CD8-positive, alpha-beta memory T cell (primary cell): ENCODE measurements at places on chromosomes 6 and 20. TPM values are rescaled to one million over a fixed set of nuclear protein-coding genes. Genes with fewer than 3 reads are reported as not detected.

- H3K27me3 ChIP-seq = no peaks in the 10 kb centered on the region
- no peaks in the 10 kb centered on the region for H3K36me3 ChIP-seq
- H3K27ac ChIP-seq = no peak overlapping the region
- no peak overlapping the region for H3K4me3 ChIP-seq
These were observed 96.9 kb downstream of the PHACTR3 start for GRCh38 chr20:59701236-59701635.

GRCh38 chr6:108831104-108831503, 17.1 kb upstream of the ARMC2 start:
- no peaks in the 10 kb centered on the region for H3K36me3 ChIP-seq
- no peaks in the 10 kb centered on the region for H3K27me3 ChIP-seq
- no peak overlapping the region for H3K4me3 ChIP-seq
- no peak overlapping the region for H3K27ac ChIP-seq

DNA sequence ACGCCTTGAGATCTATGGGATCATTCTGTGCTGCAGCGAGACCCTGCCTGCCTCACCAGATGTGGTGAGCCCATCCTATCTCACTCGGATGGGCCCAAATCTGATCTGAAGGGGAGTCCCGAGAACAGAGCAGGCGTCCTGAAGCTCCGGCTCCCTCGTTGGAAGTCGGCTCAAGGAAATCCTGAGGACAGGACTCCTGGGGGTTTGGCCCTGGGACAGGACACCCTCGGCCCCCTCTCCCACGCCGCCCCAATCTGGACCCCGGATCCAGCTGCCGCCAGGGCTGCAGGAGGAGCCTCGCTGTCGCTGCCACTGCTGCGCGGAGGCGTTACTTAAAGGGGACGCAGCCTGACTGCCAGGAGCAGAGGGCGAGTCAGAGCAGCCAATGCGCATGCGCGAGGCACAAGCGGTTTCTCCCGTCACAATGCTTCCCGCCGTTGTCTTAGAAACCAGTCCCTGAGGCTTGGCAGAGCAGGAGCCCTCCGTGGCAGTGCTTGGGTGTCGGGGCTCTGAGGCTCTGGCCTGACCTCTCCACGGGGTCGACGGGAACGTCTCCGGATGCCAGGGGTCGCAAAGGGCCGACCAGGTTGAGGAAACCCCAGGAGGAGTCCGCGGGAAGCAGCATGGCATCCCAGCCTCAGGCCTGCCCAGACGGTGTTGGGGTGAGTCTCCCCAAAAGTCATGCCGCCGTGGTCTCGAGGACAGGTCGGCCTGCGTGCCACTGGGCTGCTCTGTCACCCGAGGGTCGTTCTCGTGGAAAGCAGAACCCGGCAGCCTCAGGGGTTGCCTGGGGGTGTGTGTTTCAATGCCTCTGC, 1567.8 kb upstream of the DEFB115 start:
- H3K27ac ChIP-seq = no peak overlapping the region
- H3K4me1 ChIP-seq = no peaks in the 10 kb centered on the region
- H3K36me3 ChIP-seq = no peaks in the 10 kb centered on the region
- DNase-seq = no peak
- H3K4me3 ChIP-seq = no peak overlapping the region

DNA sequence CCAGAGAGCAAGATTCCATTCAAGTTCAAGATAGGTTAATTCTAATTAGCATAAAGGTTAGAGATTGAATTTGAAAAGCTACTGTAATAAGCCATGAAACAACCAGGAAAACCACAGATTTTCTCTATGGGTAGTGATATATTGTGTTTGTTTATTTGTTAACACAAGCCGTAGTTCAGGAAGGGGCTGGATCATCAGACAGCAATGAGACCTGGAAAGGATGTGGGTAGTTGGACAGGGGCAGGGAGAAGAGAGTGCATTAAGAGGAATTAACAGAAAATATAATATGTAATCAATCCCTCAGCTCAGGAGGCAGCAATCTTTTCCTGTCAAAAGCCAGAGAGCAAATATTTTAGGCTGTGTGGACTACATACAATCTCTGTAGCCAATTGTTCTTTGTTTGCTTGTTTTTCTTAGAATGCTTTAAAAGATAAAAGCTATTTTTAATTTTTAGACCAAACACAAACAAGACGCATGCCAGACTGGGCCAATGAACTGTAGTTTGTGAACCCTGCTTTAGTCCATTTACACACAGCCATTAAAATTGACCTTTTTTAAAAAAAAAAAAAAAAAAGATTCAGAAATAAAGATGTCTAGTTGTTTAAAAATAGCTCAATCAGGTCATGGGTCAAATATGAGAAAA, 398.7 kb upstream of the MARCKS start:
- no peak overlapping the region for H3K27ac ChIP-seq
- DNase-seq = no peak
- no peaks in the 10 kb centered on the region for H3K27me3 ChIP-seq
- no peaks in the 10 kb centered on the region for H3K4me1 ChIP-seq
- H3K4me3 ChIP-seq = no peak overlapping the region

DNA sequence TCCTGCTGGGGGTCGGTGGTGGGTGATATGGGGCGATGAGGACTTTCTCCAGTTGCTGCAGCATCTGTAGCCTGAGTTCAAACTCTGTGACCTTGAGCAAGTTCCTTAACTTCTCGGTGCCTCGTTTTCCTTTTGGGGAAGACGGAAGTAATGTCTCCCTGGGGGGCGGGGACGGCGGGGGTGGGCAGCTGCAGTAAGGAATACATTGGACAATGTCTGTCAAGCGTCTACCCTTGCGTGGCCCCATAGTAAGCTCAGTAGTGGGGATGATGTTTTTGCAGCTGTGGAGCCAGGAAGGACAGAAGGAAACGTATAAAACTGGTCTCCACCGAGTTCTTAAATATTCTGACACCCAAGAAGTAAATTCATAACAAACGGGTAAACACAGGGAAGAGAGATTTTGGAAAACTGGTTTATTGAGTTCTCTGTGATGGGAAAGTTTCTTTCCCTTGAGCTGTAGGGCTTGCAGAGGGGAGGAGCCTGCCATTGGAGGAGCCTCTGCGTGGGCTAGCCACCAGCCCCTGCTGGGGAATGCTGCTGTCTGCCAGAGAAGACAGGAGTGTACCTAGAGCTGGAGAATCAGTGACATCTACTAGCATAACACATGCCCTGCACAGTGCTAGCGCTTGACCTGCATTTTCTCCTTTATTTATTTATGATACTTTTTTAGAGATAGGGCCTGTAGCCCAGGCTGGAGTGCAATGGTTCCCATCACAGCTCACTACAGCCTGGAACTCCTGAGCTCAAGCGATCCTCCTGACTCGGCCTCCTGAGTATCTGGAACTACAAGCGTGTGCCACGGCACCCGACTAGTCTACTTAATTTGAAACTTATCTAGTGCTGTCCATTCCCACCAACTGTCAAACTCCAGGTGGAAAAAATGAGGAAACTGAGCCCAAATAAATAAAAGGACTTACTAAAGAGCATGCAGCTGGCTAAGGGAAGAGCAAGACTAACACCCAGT, 1.2 kb upstream of the ACSS1 start:
- H3K36me3 ChIP-seq = peaks cover 9% of the 10 kb centered on the region
- H3K27ac ChIP-seq = peak overlapping the region; percentile 86
- no peak for DNase-seq
- no peaks in the 10 kb centered on the region for H3K27me3 ChIP-seq

- no peak for DNase-seq
- no peaks in the 10 kb centered on the region for H3K36me3 ChIP-seq
- H3K4me1 ChIP-seq = no peaks in the 10 kb centered on the region
These were observed 67.6 kb downstream of the NUDT3 start for GRCh38 chr6:34324738-34325444.

GRCh38 chr6:142014515-142014914, 118.2 kb upstream of the GJE1 start:
- no peaks in the 10 kb centered on the region for H3K4me1 ChIP-seq
- no peak for DNase-seq
- no peaks in the 10 kb centered on the region for H3K36me3 ChIP-seq
- H3K27ac ChIP-seq = no peak overlapping the region

DNA sequence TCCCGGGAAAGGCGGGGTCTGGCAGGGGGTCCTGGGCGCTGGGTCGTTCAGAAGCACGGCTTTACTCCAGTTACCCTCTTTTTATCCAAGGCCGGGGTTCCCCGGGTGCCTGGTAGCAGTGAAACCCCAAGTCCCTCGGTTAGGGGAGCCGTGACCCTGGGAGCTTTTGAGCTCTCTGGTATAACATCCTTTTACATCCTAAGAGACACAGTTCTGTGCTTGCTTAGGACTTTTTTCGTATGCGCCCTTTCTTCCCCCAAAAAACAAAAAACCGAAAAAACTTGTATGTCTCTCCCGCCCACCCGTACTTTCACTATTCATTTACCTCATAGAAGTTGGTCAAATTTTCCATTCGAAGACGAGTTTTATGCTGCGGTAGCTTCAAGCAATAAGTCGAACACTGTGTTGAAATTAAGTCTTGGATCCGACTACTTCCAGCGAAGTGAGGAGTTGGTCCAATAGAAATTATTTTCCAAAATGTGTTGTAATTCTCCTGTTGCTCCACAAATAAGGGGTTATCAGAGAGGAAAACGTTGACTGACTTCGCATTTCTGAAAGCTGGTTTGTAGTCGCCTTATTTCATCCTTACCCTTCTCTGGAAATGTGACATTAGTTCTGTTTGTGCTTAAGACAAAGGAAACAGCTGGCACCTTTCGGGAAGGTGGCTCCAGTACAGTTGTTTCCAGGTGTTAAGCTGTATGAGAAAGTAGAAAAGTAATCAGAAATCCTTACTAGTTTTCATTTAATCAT, 816 bp upstream of the MAN1A1 start:
- H3K27me3 ChIP-seq = no peaks in the 10 kb centered on the region
- peak overlapping the region; percentile 85 for H3K27ac ChIP-seq
- no peaks in the 10 kb centered on the region for H3K36me3 ChIP-seq
- H3K4me3 ChIP-seq = peak overlapping the region; percentile 78
- H3K4me1 ChIP-seq = peaks cover 12% of the 10 kb centered on the region

- H3K4me3 ChIP-seq = no peak overlapping the region
- H3K36me3 ChIP-seq = peaks cover 37% of the 10 kb centered on the region
- DNase-seq = no peak
- peaks cover 26% of the 10 kb centered on the region for H3K4me1 ChIP-seq
These were observed 49.9 kb downstream of the PTPN1 start for GRCh38 chr20:50559856-50560638.

- H3K27me3 ChIP-seq = no peaks in the 10 kb centered on the region
- no peaks in the 10 kb centered on the region for H3K36me3 ChIP-seq
- no peak overlapping the region for H3K27ac ChIP-seq
- DNase-seq = no peak
These were observed 12.2 kb downstream of the TTLL2 start for GRCh38 chr6:167336844-167337630.

GRCh38 chr6:90500458-90500857, 86.4 kb downstream of the MAP3K7 start:
- DNase-seq = no peak
- H3K4me1 ChIP-seq = no peaks in the 10 kb centered on the region
- H3K27me3 ChIP-seq = no peaks in the 10 kb centered on the region
- no peak overlapping the region for H3K27ac ChIP-seq
- no peaks in the 10 kb centered on the region for H3K36me3 ChIP-seq

DNA sequence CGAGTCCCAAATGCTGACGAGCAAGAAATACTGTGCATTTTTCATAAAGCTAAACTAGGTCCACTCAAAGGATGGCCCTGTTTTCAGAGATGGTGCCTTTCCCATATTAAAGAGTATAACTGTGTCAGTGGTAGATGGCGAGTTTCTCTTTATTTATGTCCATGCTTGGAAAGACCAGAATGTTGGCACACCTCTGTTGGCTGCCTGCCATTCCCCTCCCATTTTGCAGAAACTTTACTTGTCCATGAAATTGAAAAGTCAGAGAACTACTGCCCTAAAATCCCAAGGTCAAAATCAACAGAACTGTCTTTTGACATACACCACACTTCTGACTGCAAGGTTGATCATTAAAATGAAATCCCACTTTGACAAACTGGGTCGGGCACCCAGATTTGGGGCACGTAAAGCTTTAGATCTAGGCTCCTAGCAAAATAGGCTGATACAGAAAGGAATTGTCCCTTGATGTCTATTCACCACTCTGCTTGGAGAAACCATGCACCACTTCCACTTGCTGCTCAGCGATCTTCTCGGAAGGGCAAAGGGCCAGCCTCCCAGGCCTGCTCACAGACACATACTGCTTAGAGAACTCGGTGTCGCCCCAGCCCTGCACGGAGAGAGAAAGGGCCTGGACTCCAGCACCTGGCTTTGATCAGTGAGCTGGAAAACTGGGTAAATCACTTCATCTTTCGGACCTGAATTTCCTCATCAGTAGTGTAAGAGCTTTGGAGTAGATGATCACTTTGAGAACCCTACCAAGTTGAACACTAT, 130.0 kb downstream of the AGPAT4 start:
- H3K4me3 ChIP-seq = no peak overlapping the region
- H3K27ac ChIP-seq = no peak overlapping the region
- no peak for DNase-seq
- H3K27me3 ChIP-seq = no peaks in the 10 kb centered on the region
- no peaks in the 10 kb centered on the region for H3K4me1 ChIP-seq

Gene SCGN
- not detected for total RNA-seq

Gene MEP1A
- total RNA-seq = not detected
